ENCODE measurements at places on chromosomes 1 and 21. TPM values are rescaled to one million over a fixed set of nuclear protein-coding genes. Genes with fewer than 3 reads are reported as not detected.

Gene MYBPH
- not detected for total RNA-seq

GRCh38 chr1:58585166-58585565, 8.1 kb upstream of the TACSTD2 start:
- no peak for DNase-seq

GRCh38 chr1:245906207-245906606, 600.9 kb downstream of the SMYD3 start:
- no peak for DNase-seq

DNA sequence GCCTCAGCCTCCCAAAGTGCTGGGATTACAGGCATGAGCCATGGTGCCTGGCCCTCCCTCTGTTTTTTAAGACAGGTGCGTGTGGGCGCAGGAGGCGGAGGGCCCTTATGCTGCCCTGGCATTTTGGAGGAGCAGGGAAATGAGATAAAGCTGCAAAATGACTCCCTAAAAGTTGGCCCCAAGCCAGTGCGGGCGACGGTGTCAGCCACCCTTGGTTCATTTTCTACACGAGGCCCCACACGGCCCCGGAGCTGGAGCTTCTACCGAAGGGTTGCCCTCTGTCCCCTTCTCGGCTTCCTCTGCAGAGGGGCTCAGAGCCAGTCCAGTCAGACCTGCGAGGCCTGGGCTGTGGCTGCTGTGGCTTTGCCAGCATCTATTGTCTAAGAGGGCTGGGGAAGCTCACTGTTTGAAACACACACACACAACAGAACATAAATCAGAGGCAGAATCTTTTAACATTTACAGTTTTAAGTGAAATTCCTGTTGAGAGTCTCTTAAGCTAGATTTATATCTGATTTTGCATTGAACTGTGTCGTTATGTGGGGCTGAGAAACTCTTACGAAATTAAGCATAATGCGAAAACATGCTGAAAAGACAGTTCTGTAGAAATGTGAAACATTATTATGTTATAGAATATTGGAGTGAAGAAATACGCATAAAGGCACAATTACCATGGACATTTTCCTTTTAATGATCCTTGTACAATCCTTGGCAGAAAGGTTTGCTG, 255.9 kb downstream of the CAMTA1 start:
- no peak for DNase-seq

Data from dermis microvascular lymphatic vessel endothelial cell (primary cell).